ENCODE measurements at places on chromosomes 1 and 21.

DNA sequence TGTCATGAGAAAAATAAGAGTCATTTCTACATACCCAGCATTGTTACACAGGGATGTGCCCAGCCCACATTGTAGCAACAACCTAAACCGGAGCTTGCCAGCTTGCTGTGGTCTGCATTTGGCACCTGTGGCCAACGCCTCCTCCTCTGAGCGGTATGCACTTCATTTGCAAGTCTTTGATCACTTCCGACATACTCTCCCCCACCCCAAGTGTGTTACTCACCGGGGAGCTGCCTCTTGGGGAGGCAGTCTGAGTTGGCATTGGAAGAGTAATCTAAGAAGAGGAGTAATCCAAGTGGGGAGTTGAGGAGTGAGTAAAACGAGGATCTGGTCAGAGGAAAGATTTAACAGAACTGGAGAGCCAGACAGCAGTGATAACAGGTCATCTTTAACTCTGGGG, 3.8 kb downstream of the BCL9 start:
- DNase-seq: peak; percentile 93

- DNase-seq: no peak
Measured at GRCh38 chr1:244065960-244066388, 14.9 kb downstream of the ZBTB18 start.

- DNase-seq: no peak
Measured at GRCh38 chr21:45963232-45963570, 18.4 kb upstream of the COL6A1 start.

DNA sequence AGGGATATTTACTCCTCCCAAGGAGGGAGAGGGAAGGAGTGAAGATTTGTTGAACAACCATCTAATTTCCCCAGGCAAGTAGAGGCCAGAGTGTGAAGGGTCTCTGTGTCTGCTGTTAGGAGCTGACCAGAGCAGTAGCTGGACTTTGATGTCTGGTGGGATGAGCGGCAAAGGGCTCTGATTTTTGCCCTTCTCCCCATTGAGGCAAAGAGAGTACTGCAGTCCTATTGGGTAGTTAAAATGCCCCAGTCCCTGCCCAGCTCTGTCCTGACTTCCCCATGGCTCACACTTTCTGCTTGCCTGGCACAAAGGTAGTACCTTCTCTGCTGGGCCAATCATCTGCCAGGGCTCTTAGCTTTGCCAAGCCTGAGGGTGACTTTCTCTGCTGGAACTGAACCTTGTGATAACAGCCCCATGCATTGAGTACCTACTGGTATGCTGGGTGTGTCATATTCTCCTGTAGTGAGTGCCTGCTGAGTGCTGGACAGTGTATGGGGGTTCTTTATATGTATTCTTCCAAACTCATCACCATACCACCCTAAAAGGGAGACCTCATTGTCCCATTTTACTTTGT, 64.0 kb upstream of the SELENON start:
- DNase-seq: no peak

DNA sequence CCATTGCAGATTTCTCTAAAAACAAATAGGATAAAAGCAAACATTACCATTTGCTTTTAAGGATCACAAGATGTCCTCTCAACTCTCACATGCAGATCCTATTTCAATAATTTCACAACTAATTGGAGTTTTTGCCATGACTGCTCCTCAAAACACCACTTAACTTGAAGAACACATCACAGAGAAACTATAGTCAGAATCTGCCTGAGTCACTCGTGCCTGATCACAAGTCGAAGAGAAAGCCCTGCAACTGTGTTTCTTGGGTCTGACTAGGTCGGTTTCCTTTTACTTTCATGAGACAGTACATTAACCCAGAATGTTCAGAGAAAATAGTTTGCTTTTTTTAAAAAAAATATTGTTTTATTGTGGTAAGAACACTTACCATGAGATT, 46.3 kb upstream of the SMYD2 start:
- DNase-seq: no peak

DNA sequence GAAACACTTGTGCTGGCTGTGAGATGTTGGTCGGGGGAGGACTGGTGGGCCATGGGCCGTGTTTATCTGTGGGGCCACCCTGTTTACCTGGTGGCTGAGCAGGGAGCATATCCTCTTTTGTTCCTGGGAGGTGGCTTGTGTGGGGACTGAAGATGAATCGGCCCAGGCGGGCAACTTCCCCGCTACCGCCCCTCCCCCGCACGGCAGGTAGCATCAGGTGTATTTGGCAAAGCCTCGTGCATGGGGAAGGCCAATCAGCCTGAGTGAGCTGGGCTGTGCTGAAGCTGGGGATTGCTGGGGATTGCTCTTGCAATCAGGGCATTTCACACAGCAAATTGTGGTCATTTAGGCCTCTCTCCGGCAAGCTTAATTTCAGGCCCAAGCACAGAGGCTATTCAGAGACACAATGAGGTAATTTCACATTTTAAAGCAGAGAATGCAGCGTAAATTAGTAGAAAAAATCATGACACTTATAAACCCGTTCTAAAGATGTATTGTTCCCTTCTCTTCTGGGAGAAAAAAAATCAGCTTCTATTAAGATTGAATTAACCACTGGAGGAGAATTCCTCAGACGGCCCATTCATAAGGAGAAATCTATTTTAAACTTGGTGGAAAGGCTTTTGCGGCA, 197.7 kb upstream of the POU3F1 start:
- DNase-seq: no peak

DNA sequence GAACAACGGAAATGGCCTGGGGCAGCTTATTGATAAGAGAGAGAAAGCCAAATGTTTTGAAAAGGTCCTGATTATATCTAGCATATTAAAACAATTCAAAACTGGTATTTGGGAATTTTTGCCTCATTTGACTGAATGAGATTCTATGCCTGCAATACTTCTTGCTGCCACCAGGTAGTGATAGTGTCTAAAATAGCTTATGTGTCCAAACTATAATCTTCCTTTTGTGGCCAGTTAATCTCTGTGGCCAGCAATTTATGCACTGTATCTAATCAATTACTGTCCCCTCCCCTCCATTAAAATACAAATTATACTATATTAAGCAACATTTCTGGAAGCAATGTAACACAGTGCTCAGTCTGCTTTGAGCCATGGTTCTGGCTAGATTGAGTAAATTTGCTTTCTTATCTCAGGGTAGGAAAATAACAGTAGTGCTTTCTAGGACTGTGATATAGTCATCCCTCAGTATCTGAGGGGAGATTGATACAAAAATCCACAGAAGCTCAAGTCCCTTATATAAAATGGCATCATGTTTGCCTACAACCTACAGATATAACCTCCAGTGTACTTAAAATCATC, 91.8 kb downstream of the FOXD2 start:
- DNase-seq: no peak

DNA sequence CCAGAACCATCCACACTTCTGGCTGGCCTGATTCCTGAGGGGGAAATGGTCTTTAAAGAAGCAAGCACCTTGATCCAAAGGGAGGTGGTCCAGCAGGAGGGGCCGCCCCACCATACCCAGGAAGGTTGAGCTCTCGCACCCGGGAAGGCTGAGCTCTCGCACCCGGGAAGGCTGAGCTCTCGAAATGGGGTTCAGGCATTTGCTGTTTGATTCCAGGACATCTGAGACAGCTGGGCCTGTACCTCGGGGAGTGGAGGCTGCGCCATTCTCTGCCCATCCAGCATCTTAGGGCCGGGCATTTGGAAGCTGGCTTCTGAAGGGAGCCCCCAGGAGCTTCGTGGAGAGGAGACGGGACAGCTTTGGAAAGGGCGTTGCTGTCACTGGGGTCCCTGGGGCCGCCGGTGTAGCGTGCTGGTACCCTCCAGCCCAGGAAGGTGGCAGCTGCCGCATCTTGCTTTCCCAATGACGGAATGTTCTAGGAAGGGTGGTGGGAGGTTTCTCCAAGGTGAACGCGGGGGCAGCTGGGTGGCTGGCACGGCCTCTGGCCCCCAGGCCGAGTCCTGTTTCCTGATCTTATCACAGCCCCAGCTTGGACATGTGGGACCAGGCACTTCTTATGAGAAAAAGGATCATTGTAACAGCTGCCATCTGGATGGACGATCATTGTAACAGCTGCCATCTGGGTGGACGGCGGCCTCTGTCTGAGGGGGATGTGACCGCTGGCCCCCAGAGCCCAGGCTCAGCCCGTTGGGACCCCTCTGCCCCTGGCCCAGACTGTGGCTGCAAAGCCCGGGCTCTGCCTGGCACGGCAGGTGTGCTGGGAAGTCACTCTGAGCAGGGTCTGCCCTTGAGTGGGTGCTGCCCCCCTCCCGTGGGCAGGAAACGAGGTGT, 61.6 kb downstream of the COL18A1 start:
- no peak for DNase-seq

DNA sequence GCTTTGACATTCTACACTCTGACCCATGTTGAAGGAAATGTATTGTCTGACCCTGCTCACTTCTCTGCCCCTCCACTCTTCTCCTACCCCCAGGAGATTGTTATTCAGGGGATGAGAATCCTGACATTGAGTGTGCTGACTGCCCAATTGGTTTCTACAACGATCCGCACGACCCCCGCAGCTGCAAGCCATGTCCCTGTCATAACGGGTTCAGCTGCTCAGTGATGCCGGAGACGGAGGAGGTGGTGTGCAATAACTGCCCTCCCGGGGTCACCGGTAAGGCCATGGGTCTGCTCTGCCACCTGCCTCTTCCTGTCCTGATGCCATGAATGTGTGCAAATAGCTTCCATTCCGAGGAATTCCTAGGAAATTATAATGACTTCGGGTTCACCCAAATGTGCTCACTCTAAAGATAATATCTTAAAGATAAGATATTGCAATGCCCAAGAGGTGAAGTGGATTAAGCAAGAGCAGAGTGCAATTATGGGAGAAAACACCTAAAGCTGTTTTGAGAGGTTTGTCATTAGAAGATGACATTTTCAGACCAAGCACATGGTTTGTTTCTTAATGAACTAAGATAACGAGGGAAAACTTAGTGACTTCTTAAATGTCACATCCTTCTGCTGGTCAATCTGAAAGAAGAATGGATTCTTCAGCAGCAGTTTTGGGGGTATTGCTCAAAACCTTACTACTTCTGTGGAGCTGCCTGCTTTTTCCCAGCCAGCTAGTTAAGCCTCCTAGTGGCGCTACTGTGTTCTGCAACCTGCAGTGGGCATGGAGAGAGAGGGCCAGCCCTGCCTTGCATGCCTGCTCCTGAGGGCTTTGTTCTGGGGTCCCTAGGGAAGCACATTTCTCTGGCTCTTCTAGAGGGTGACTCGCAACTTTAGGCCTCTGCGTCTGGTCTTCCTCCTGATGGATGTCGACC, 41.6 kb downstream of the LAMC2 start:
- DNase-seq: no peak

GRCh38 chr1:156938813-156939212, 18.4 kb downstream of the LRRC71 start:
- no peak for DNase-seq

DNA sequence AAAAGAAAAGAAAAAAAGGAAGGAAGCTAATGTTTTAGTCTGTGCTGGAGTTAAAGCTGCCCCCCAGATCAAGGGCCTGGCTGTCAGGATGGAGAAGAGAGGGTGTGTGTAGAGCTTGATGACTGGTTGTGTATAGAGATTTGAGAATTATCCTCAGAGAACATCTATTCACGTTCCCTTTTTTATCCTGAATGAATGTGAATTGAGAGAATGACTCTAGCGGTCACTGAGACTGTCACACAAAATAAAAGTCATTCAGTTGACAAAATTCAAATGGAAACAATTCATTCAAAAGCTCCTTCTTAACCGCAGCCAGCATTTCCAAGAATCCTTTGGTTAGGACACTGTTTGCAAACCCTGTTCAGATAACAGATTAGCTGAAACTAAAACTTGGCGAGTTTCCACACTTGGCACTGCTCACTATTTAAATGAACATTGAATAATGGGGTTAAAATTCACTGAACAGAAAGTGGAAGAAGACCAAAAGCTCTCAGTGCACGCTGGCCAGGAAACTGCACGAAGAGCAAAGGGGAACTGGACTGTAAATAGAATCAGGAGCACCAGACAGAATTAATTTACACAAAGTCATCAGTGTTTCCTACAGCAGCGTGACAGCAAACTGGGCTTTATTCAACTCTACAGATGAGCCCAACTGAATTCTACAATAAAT, 13.6 kb upstream of the FAM89A start:
- no peak for DNase-seq

DNA sequence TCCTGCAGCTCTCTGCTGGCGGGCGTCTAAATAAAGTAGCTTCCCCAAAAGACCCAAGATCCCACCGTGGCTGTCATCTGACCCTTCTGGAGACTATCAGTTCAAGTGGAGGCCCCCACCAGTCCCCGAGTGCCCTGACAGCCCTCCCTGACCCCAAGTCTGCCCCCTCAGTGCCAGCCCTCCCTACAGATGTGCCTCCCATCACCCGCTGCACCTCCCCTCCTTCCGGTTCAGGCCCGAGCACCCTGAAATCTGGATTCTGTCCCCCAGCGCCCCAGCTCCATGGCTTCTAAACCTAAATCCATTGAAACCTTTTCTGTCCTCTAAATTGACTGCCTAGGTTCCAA, 595 bp downstream of the IL10RB start:
- peak; percentile 35 for DNase-seq

DNA sequence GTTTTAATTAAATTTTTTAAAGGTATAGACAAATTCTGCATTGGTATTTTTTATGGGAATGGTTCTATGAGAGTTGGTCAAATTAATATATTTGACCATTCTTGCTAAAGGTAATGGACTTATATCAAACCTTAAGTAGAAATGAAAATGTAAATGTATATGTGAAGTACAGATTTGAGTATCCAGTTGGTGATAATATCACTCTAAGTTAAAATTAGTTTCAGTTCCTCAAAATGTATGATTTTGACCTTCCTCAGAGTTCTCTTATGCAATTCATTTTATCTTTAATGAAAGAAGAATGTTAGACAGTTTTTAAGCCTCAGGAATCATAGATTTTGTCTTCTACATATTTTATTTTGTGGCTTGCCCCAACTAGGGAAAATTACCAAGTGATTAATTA, 1291.5 kb upstream of the B3GALT2 start:
- no peak for DNase-seq
